ENCODE measurements at places on chromosomes 2 and 18.

DNA sequence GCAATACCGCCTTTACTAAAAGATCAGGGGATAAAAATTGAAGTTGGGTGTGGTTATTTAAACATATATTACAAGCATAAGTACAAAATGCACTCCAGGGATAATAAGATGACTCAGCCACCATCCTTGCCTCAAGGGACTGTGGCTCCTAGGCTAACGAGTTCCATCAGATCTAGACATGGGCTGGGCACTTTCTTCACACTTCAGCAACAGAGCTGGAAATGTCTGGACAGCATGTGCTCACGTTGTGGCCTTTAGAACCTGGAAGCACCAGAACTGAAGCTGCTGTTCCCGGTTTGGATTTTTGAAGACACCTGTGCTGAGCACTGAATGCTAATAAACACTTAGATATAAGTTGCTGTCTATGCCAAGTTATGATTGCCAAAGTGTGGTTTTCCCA is 384.2 kb upstream of the SALL3 start:
- DNase-seq: no peak

DNA sequence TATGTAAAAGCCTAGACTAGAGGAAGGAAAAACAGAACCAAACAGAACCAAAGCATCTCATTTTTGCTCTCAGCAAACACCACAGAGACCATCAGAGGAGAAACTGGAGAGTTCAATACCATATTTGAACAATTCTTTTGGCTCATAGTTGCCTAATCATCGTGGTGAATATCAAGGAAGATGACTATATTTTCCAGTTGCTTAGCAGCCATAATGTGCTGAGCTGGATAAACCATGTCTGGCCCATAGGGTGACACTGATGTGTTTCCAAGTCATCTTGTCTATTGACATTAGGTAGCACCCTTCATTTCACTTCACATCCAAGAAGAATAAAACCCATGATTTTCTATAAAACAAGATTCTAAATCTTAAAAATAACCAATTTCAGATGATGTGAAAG is 5.9 kb upstream of the XRCC5 start:
- DNase-seq: no peak

DNA sequence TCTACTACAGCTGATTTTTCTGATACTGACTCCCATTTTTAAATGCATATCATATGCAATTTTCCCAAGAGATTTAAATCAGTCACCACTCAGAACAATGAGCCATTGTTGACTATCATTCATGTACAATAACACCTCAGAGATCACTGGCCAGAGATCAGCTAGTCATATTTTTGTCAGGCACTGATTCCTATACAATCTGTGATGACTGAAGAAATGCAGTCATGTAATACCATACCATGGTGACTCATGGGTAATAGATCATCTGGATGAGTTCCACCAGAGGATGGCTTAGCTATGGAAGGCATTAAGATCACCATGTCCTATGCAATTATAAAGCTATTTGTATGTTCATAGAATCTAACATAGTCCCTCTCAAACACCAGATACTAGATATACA is 285.7 kb upstream of the DCC start:
- no peak for DNase-seq

DNA sequence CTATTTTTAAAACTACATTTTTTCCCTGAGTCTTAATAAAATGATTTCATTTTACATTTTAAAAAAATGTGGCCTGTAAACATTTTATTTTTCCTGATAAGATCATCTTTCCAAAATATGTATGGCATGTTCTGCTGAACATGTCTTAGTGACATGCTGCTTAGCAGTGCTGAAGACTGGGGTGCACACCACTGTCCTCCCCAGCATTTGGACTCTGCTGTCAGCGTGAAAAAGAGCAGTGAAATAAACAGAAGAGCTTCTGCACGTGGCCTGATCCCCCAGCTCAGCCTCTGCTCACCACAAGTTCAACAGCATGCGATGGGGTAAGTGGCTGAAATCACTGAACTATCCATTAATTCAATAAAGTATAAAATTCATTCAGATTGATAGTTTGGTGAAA is 81.6 kb upstream of the ZNF521 start:
- DNase-seq: no peak

Data from stimulated activated CD4-positive, alpha-beta T cell treated with anti-CD3 and anti-CD28 coated beads, Interleukin-1b, Interleukin-23, amount 100 ng/mL, for 1 hour (primary cell).